ENCODE measurements at places on chromosomes 2 and 18. TPM values are rescaled to one million over a fixed set of nuclear protein-coding genes. Genes with fewer than 3 reads are reported as not detected.

DYTN gene
- total RNA-seq = not detected

SPC25 gene
- total RNA-seq = 2.0 TPM

ELOA2 gene
- total RNA-seq = not detected

HIBCH gene
- total RNA-seq = 15.5 TPM

CYS1 gene
- total RNA-seq = 1.3 TPM

SPATA3 gene
- not detected for total RNA-seq
